Liver (tissue), 10 donors: ENCODE measurements at places on chromosomes 2 and 18. TPM values are rescaled to one million over a fixed set of nuclear protein-coding genes. Genes with fewer than 3 reads are reported as not detected.

Gene LYG2
- 0.31 TPM for polyA plus RNA-seq

GRCh38 chr2:151795646-151796240, 32.5 kb downstream of the ARL5A start:
- no peak for DNase-seq

DNA sequence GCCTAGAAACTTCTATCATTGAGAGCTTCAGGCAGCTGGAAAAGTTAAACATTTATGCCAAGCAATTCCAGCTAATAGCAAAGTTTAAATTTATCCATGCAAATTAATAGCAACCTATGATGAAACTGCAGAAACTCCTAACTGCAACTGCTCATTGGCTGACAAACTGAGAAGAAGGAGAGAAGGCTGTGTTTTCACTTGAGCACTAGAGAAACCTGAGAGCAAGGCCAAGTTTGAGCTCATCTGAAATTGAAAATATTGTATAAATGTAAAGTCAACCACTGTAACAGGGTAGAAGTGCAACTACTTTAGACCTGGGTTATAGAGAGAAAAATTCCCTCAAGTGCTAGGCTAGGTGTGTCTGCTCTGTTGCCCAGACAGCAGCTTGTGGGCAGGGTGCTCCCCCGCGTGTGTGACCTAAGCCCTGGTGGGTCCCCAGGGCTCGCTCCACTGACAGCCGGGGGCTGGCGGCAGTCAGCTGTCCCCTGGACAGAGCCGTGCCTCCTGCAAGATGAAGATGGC, 50.2 kb downstream of the CABYR start:
- no peak for DNase-seq

Gene ZAP70
- 1.2 TPM for polyA plus RNA-seq

Gene PSMA8
- not detected for polyA plus RNA-seq

GRCh38 chr2:174325373-174326160, 9.2 kb upstream of the SP9 start:
- no peak for DNase-seq

DNA sequence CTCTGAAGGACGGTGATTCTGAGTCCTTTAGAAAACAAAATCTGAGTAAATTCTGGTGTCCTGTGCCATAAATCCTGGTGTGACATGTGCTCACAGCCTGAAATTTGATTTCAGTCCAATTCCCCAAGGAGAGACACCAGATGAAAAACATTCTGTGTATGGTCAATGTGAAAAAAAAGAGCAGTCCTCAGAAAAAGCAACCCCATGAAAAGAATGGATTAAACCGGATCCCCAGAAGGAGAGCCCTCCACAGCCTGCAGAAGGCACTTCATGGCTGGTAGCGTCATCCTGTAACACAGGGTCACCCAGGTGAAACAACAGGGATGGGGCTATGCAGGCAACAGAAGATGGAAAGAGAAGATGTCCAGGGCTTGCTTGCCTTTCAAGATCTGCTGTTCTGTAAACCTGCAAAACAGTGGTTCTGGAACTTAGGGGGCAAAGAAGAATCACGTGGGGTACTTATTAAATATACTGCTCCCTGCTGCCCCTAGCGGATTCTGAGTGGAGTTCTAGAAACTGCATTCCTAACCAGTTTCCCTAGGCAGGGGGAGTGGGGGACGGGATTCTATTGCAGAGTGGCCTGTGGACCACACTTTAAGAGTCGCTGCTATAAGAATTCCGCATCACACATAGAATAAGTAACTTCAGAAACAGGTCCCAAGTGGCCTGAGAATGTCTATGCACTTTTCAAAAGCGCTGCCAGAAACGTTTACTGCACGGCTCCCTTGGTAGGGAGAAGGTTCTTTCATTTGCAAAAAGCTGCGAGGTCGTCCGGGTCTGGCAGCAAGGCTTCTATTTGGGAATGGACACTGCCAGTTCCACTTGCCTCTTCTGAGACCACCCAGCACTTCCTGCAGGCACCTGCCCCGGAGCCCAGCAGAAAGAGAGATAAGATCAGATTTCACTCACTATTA, 118.9 kb upstream of the ARL5A start:
- no peak for DNase-seq

- DNase-seq = no peak
Observed at GRCh38 chr2:7013471-7014160, 96.4 kb downstream of the RNF144A start.

DNA sequence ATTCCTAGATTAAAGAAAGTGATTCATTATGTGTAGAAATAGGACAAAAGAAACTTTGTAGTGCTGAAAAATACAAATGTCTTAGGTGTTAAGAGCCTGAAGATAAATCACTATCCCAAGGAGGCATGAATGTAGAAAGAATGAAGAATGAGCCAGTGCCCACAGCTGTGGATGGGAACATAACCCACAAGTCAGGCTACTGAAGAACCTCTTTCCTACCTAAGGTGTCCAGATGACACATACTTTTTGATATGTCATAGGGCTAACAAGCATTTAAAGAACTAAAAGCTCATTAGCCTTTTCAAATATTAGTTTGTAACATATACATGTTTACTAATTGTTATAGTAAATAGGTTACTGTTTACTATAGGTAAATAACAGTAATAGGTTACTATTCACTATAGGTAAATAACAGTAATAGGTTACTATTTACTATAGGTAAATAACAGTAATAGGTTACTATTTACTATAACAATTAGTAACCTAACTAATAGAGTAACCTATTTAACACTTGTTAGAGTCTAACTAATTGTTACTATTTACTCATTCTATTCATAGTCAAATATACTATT, 275.0 kb upstream of the KYNU start:
- DNase-seq = no peak

GRCh38 chr2:218984239-218985020, 554 bp downstream of the FEV start:
- DNase-seq = no peak

DNA sequence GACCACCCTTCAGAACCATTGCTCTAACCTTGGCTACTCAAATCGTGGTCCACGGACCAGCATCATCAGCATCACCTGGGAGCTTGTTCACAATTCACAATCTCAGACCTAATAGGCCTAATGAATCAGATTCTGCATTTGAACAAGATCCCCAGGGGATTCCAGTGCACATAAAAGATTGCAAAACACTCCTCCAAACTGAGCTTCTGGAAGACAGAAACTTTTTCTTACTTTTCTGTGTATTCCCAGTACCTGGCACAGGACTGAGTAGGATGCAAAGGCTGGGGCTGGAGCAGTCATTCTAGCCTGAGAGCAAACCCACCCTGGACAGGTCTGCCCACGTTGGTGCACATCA, 115.1 kb upstream of the COPS8 start:
- no peak for DNase-seq

Gene CTDP1
- 7.6 TPM for polyA plus RNA-seq

DNA sequence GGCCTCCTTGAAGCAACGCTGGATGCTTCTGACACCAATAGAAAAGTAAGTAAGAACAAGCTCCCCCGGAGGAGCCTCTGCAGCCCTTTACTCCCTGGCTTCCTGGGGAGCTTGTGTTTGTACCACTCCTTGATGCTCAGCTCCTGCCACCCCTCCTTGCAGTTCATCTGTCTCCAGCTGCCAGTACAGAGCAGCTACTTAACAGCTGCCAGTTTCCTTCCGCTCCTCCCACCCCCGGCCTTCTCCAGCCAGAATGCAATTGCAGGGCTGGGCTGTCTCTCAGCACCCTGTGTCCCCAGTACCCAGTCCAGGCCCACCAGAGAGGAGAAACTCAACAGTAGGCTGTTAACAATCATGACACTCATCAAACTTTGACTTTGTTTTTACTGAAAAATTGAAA, 109.4 kb downstream of the AOX1 start:
- DNase-seq = no peak

Gene GALNT3
- polyA plus RNA-seq = 0.29 TPM

DNA sequence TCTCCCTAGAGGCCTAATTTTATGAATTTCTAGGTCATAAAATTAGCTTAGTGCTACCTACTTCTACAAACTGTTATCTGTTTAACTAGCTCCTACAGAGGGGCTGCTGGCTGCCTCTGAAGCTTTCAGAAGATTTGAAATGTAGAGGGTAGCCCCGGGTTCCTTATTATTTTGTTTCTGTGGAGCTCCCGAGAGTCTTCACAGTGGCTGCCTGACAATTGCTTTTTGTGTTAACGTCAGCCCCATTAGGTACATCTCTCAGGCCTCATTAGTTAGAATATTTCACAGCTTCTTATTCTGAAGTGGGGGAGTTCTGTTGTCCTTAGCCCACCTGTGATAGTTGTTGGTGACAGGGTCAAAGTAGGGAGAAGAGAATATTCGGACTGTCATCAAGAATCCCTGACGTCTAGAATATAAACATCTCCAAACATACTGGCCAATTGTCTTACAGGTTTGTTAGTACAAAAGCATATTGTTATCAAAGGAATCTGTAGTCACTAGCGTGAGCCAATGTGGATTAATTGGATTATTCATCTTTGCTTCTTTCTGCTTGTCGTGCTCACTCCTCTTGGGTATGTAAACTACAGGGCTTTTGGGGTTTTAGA, 77.5 kb downstream of the DIS3L2 start:
- no peak for DNase-seq

Gene NEU2
- polyA plus RNA-seq = not detected

DNA sequence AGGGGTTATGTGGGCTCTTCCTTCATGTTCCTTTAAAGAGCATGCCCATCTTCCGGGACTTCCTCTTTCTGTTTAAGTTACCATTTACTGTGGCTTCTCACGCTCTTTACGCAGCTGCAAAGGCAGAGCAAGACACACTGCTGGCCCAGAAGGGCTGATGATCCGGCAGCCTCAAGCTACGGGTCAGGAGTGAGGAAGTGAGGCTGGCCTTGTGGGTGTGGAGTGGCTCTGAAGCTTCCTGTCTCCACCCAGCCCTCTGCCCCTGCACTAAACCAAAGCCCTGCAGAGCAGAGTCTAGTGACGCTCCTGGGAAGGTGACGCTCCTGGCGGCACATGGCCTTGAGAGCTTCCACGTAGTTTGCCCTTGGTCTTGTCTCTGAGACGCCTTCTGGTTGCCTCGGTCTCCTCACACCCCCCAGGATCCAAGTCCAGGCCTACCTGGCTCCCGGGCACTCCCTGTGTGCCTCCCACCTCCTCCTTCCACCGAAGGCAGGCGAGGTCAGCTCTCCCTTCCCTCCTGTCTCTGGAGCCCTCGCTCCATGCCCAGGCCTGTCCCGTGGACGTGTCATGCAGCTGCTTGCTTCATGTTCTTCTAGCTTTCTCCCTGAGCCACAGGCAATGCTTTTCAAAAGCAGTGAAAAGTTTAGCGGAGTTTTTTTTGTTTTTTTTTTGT, 50.3 kb downstream of the ARL4C start:
- no peak for DNase-seq

Gene RNF125
- polyA plus RNA-seq = 5.7 TPM

DNA sequence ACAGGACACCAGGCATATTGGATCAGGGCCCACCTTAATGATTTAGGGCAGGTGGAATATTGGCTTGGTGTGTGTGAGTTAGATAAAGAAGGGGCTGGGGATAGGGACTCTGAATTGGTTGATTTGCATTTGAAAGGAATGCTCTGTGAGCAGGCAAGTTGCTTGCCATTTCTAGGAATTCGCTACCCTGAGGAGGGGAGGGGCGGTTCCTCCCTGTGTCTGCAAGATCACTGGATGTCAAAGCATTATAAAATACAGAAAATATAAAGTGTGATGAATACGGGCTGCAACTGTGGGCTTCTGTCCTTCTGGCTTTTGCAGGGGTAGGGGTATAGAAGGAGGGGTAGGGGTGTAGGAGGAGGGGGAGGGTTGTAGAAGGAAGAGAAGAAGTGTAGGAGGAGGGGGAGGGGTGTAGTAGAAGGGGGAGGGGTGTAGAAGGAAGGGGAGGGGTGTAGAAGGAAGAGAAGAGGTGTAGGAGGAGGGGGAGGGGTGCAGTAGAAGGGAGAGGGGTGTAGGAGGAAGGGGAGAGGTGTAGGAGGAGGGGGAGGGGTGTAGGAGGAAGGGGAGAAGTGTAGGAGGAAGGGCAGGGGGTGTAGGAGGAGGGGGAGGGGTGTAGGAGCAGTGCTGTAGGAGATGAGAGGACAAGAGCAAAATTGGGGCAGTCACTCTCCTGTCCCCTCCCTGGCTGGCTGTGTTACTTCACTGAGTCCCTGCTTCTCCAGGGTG, 238.0 kb upstream of the COPS8 start:
- DNase-seq = no peak

GRCh38 chr18:40868110-40868858, 1086.8 kb upstream of the PIK3C3 start:
- DNase-seq = no peak

DNA sequence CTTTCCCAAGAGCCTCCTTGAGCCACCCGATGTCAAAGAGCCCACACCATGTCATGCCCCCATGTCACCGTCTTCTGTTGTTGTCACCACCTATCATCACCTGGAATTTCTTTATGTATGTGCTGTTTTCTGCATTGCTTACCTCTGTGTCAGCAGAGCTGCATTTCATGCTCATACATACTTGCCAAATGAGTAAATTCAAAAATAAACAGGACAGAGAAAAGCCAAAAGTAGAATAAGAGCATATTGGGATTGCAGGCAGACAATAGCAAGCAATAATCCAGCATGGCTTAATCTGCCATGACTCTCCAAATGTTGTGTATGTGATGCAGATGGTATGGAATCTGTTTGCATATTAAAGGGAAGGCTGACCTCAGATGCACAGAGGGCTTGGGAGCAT, 15.3 kb upstream of the RGPD4 start:
- DNase-seq = no peak
